G401 (cell line): ENCODE measurements at places on chromosomes 16 and 17. TPM values are rescaled to one million over a fixed set of nuclear protein-coding genes. Genes with fewer than 3 reads are reported as not detected.

The TEDC2 gene
- total RNA-seq = 42.8 and 49.9 TPM in 2 replicates

The MGAT5B gene
- total RNA-seq = 0.80 and 3.7 TPM in 2 replicates

The DRG2 gene
- 33.2 and 41.0 TPM in 2 replicates for total RNA-seq

The GALR2 gene
- total RNA-seq = 0.95 TPM in 1 of 2 replicates, not detected in the other

The NACA2 gene
- 0.25 and 0.47 TPM in 2 replicates for total RNA-seq

The CCL4 gene
- total RNA-seq = not detected in 2 replicates

The UNC13D gene
- 2.8 and 6.0 TPM in 2 replicates for total RNA-seq

The CA7 gene
- total RNA-seq = not detected in 2 replicates

The TLCD2 gene
- total RNA-seq = 1.2 TPM in 2 replicates

The PLCG2 gene
- total RNA-seq = 34.8 and 42.4 TPM in 2 replicates

The FBXW10 gene
- total RNA-seq = not detected in 2 replicates

The ADAD2 gene
- not detected in 2 replicates for total RNA-seq

The CRHR1 gene
- total RNA-seq = not detected in 2 replicates

The SULT1A2 gene
- total RNA-seq = 0.98 TPM in 1 of 2 replicates, not detected in the other

The YBX2 gene
- 20.5 and 20.9 TPM in 2 replicates for total RNA-seq

The MEIOC gene
- total RNA-seq = not detected in 2 replicates

The ATP2A1 gene
- 7.8 and 11.1 TPM in 2 replicates for total RNA-seq

The DLX4 gene
- 22.6 and 23.7 TPM in 2 replicates for total RNA-seq

The DNAH17 gene
- not detected in 2 replicates for total RNA-seq

The KANSL1 gene
- 32.1 and 41.7 TPM in 2 replicates for total RNA-seq

The LPO gene
- not detected in 2 replicates for total RNA-seq

The MVP gene
- total RNA-seq = 17.2 and 32.7 TPM in 2 replicates

The TCF25 gene
- total RNA-seq = 132 and 147 TPM in 2 replicates

The ADORA2B gene
- 23.7 and 30.5 TPM in 2 replicates for total RNA-seq

The HOXB9 gene
- total RNA-seq = 1.8 and 4.1 TPM in 2 replicates

The MMD gene
- 5.5 and 7.5 TPM in 2 replicates for total RNA-seq

The MRPL45 gene
- total RNA-seq = 81.2 and 90.6 TPM in 2 replicates

The TLCD3B gene
- total RNA-seq = 1.3 TPM in 1 of 2 replicates, not detected in the other

The TSPOAP1 gene
- not detected in 2 replicates for total RNA-seq

The SLC6A2 gene
- not detected in 2 replicates for total RNA-seq

The PRKCB gene
- total RNA-seq = not detected in 2 replicates

The C1QTNF1 gene
- not detected in 2 replicates for total RNA-seq

The NPW gene
- not detected in 2 replicates for total RNA-seq

The AANAT gene
- total RNA-seq = not detected in 2 replicates

The PRR11 gene
- total RNA-seq = 17.7 and 25.8 TPM in 2 replicates

The CHD9NB gene
- total RNA-seq = 43.5 and 58.1 TPM in 2 replicates

The ATP1B2 gene
- not detected in 2 replicates for total RNA-seq

The KRTAP4-1 gene
- not detected in 2 replicates for total RNA-seq

The SOCS3 gene
- 72.7 and 90.1 TPM in 2 replicates for total RNA-seq

The TAOK2 gene
- 59.3 and 61.8 TPM in 2 replicates for total RNA-seq

The CACNG5 gene
- not detected in 2 replicates for total RNA-seq

The SLC5A10 gene
- not detected in 2 replicates for total RNA-seq

The ENPP7 gene
- not detected in 2 replicates for total RNA-seq

The TBC1D3 gene
- not detected in 2 replicates for total RNA-seq

The ARL6IP1 gene
- 64.1 and 119 TPM in 2 replicates for total RNA-seq

The C17orf78 gene
- not detected in 2 replicates for total RNA-seq

The TBX6 gene
- not detected in 2 replicates for total RNA-seq

The ACE gene
- total RNA-seq = 1.1 and 2.4 TPM in 2 replicates

The OTOP2 gene
- not detected in 2 replicates for total RNA-seq

The KRT13 gene
- total RNA-seq = not detected in 2 replicates

The MYCBPAP gene
- total RNA-seq = 0.58 and 1.7 TPM in 2 replicates

The PLXDC1 gene
- total RNA-seq = 1.5 and 4.7 TPM in 2 replicates
